IgD-negative memory B cell (primary cell): ENCODE measurements at places on chromosomes 5 and 9. TPM values are rescaled to one million over a fixed set of nuclear protein-coding genes. Genes with fewer than 3 reads are reported as not detected.

The HSD17B3 gene
- polyA plus RNA-seq = not detected

The ICE1 gene
- 20.9 TPM for polyA plus RNA-seq

The EQTN gene
- 0.35 TPM for polyA plus RNA-seq

The LPAR1 gene
- not detected for polyA plus RNA-seq

The PCDHA1 gene
- polyA plus RNA-seq = not detected

The SH3TC2 gene
- polyA plus RNA-seq = not detected

The ANKRD18A gene
- not detected for polyA plus RNA-seq

The EFNA5 gene
- polyA plus RNA-seq = not detected

The PCDHGB1 gene
- polyA plus RNA-seq = 0.41 TPM

The CDC25C gene
- polyA plus RNA-seq = not detected
